ENCODE measurements at places on chromosomes 5 and 9.

DNA sequence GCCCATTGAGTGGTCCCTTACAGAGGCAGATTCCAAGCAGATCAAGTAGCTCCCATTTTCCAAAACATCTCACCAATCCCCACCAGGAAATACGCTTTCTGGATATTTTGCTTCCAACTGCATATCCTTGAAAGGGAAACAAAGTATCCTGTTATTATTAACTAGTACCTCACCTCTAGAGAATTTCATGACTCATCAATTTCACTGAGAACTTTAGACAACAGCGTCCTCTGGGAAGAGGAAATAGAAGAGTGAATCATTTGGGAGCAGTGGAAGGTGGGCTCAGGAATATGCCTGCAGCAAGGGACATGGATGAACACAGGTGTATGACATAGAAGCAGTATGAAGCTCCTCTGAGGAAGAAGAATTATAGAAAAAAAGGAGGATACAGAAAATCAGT is 186.7 kb downstream of the MARCHF11 start:
- ATAC-seq: peak; percentile 65

DNA sequence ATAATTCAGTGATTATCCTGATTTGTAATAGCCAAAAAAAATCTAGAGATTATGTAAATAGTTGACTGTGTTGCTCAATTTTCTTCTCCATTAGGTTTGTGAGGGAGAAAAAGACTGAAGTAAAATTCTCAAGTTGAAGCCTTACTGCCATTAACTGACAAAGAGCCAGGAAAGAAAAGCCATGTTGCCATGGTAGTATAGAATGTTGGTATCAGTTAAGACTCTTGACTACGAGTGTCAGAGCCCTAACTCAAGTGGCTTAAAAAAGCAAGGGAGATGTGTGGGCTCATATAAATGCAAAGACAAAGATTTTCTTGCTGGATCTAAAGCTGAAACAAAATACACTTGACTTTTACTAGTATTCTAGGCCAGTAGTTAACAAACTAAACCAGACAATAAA is 571.7 kb downstream of the KCTD16 start:
- no peak for ATAC-seq

DNA sequence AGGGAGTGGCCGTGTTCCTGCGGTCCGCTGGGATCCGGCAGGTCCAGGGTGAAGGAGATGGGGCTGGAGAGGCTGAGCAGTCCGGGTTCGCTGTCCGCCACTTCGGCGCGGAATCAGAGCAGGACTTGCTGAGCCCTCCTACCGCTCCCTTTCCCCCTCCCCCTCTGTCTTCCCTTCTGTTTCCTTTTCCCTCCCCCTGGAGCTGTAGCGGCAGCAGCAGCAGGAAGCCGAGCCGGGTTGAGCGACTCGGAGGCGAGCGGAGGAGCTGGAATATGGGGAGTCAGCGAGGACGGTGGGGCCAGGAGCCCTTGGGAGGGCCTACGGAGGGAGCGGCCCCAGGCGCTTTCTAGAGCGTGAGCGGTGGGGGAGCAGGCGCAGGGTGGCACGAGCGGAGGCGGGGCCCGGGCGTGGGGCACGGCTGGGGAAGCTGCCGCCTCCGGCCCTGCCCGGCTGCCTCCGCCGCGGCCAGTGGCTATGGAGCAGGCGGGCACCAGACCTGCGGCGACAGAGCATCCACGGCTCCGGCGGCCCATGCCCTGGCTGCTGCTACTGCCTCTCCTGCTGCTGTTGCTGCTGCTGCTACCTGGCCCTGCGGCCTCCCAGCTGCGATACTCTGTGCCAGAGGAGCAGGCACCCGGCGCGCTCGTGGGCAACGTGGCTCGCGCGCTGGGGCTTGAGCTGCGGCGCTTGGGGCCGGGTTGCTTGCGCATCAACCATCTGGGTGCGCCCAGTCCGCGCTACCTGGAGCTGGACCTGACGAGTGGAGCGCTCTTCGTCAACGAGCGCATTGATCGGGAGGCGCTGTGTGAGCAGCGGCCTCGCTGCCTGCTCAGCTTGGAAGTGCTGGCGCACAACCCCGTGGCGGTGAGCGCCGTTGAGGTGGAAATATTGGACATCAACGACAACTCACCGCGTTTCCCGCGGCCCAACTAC is at the start of gene PCDHAC2:
PCDHAC2 (plus strand) TSS at position 184 of the 933 bp plus-strand sequence; CDS start at position 475, 291 bp downstream.
- ATAC-seq: peak; percentile 84

GRCh38 chr5:17761326-17761725 is 127.1 kb downstream of the TAF11L14 start:
- no peak for ATAC-seq

GRCh38 chr5:37495668-37496347 is 116.7 kb downstream of the WDR70 start:
- ATAC-seq: peak; percentile 50

GRCh38 chr5:147327421-147327820 is 92.6 kb downstream of the STK32A start:
- no peak for ATAC-seq

DNA sequence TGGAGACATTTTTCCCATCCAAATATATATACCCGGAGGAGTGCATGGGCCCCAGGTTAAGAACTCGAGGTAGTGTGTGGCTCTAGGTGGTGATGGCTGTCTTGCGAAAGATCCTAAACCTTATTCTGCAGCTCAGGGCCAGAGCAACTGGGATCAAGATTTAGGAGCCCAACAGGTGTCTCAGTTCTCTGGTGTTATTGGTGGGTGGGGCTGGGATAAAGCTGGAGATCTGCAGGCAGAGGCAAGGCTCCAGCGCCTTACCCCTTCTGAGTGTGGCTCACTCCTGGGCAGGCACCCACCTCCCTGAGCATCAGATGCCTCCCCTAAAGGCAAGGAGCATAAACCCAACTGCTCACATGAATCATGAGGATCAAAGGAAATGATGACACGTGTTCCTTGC is 11.2 kb downstream of the UBE2QL1 start:
- no peak for ATAC-seq

DNA sequence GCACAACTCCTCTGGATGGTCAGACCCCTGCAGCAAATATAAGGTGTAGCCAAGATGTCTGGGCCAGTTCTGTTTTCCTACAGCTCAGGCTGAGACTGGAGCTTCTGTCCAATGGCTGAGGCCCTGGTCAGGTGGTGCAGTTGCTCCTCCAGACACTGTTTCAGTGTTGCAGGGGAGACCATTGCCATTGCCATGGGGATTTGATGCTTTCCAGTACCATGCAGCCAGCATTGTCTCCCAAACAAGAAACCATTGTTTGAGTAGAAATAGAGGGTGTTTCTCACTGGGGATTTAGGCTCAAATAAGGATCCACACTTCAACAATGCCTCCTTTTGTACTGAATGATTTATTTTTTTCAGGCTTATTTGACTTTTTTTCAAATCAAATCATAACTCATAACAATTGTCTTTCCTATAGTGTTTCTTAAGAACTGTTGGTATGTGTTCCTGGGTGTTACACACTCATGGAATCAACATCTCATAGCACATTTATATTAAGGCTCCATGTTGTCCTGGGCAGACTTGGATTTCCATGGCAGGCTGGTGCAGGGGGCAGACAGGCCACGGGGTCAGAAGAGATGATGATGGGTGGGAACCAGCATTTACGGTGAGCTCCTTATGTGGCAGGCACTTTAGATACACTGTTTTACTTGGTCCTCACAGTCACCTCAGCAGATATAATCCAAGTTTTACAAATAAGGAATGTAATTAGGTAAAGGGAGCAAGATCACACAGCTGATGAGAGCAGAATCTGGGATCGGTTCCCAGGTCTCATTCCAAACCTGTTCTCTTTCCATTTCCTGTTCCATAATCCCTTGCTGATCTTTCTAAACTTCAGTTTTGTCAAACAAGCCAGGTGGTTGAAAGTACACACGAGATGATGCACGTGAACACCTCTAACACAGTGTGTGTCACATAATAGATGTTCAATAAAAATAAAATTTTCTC is 95.9 kb upstream of the GNAQ start:
- ATAC-seq: no peak

DNA sequence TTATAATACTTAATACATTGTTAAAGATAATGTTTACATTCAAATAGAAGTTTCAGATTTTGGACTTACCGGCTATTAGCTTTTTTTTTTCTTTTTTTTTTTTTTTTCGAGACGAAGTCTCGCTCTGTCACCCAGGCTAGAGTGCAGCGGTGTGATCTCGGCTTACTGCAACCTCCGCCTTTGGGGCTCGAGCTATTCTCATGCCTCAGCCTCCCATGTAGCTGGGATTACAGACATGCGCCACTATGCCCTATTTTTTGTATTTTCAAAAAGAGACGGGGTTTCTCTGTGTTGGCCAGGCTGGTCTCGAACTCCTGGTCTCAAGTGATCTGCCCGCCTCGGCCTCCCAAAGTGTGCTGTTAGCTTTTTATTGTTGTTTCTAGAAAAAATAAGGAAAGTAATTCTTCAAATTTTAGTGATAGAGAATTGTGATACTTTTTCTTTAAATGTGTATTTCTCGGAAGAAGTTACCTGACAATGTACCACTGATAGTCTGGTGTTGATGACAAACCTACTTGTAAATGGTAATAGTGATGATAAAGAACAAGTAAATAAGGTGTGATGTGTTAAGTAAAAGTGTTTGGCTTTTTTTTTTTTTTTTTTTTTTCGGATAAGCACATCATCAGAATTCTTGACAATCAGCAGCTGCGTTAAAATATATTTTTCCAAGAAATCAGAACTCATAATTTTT is 2.7 kb downstream of the CDC42SE2 start:
- no peak for ATAC-seq

DNA sequence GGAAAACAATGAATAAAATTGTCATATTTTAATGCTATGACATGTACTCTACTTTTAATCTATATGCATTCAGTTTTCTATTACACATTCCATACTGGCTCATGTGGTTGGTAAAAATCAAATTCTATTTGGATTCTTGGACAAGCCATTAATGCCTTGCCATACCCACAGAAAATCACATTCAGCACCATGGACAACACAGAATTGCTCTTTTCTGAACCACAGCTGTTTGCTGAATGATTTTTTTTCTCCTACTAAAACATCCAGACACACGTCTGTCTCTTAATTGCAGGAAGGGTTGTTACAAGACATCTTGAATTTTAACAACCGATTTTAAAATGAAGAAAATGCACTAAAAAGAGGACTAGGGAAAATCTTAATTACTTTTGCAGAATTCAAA is 675.6 kb downstream of the BRINP1 start:
- no peak for ATAC-seq

DNA sequence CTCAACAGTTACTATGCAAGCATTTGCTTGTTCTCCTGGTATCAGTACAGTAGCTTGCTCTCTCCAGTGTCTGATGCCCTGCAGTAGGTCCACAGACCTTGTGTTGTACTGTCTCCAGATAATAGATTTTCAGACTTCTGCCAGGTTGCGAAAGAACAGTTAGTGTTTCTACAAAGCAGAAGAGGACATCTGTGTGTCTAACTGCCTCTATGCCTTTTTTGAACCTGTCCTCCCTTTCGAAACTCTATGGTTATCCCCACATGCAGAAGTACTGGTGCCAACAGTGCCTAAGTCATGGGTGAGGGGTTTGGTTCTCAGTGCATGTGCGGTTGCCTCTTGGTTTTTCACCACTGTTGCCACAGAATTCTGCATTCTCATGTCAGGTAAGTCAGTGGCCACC is 45.9 kb downstream of the KCNN2 start:
- ATAC-seq: no peak

All from SK-N-SH treated with all-trans-retinoic acid at 6 μM for 48 hours (cell line).